H54 (cell line): ENCODE measurements at places on chromosomes 4 and X.

DNA sequence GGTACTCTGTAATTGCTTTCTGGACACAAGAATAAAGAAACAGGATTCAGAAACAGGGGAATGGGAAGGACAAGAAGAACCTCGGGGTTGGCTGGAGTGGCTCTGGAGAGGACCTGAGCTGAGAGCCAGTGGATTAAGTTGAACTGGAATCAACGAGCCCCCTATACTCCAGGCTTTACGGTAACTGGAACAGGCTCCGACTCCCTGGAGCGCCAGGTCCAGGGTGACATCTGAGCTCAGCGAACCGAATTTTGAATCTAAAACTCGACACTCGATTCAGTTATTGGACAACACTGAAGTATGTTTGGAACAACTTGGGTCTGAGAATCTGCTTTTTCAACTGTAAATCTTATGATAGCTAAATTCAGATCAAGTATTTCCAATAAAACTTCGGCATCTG lies 23.9 kb downstream of the HMX1 start:
- no peak for DNase-seq

- no peak for DNase-seq
These were observed 198.9 kb upstream of the PPP1R2C start for GRCh38 chrX:42976746-42977366.

DNA sequence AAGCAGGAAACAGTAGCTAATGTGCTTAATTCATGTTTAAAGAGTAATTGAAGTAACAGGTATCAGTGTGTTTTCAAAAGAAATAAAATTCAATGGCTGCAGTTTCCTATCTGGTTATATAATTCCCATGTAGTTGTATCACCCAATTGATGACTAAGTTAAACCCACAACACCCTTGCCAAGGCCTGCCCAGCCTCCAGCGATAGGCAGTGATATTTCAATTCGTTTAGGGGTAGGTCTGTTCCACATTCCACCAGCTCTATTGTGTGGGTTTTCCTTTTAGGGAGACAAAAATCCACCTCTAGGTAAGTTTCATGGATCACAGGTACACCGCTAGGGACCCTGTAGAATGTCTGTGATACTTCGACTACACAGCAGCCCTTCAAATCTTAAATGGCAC lies 24.7 kb upstream of the MXRA5 start:
- no peak for DNase-seq

DNA sequence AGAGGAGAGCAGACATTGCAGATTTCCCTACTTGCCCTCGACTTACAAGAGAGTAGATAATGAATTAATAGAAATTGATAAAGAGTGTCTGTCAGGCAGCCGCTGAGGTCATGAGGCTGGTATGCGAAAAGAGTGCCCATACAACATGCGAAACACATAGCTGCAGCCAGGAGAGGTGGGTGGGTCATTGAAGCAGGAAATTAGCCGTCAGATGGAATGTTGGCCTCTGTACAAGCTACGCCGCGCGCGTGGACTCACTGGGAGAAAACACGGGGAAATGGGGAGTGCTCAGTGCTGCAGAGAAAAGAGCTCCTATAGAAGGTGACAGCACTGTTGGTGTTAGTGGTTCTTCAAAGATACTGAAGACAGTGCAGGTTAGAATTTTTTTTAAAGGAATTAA lies 125.1 kb downstream of the RAPGEF2 start:
- peak; percentile 9 for DNase-seq

DNA sequence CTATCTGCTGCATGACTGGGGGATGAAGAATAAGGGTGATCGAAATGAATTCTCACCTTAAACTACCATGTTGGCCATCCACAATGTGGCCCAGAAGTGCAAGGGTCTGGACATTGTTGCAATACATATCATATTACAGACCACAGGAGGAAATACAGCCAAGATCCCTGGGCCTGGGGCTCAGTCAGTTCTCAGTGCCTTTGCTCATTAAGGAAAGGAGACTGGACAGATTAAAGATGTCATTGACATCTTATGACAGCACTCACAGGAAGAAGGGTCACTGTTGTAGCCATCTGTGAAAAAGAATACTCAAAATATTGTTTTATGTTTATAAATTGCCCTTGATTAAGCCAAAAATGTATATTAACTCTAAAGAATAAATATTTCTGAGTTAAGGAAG lies 1345.2 kb downstream of the FSTL5 start:
- DNase-seq: no peak

DNA sequence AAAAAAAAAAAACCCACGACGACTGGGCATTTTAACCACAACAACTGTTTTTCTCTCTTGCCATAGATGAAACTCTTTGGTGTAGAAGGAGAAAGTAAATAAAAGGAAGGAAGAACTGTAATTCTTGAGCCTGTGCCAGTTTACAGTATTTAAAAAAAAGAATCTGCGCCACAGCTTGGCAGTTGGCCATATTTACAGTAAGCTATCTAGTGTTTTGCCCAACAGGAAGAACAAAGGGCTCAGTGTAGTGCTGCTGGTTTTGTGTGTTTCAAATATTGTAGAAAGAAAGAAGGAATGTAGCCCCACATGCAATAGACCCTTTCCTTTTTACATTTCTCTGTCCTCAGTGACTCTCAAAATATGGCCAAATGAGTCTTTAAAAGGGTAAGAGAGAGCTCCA lies 66.1 kb downstream of the NR3C2 start:
- no peak for DNase-seq

GRCh38 chrX:53265771-53266574 lies 15.4 kb downstream of the IQSEC2 start:
- no peak for DNase-seq

DNA sequence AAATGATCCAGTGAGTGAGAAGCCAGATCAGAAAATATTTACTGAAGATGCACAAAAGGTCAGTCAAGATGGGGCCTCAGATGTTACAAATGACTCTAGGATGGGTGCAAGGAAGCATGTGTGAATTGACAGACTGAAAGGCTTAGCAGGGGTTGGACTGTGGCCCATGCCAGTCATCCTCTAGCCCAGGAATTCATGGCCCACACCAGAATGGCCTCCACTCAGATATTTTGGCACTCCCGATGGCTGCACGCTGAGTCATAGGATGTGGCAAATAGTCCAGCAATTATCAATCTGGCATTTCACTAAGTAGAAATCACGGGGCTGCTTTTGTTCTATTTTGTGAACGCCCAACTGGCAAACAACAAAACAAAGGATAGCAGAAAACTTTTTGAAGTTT lies 406.5 kb downstream of the IQCM start:
- DNase-seq: peak; percentile 15

DNA sequence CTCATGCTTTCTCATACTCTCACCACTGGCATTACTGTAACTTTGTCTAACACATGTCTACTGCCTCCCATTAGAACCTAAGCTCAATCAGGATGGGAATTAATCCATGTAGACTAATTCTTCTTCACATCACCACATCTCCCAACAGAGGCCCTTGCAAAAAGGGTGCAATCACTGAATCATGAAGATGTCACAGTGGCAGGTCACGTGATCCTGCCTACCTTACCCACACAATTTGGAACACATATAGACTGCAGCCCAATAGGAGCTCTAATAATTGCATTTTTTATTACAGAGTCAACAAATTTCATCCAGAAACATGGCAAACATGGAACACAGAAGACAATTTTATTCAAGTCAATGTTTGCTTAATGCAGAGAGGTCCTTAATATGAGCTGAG lies 146.6 kb downstream of the NR3C2 start:
- DNase-seq: no peak

- no peak for DNase-seq
These were observed 765.3 kb upstream of the GRIA3 start for GRCh38 chrX:122418758-122419157.

- no peak for DNase-seq
These were observed 49.1 kb downstream of the ARHGEF9 start for GRCh38 chrX:63735882-63736281.

DNA sequence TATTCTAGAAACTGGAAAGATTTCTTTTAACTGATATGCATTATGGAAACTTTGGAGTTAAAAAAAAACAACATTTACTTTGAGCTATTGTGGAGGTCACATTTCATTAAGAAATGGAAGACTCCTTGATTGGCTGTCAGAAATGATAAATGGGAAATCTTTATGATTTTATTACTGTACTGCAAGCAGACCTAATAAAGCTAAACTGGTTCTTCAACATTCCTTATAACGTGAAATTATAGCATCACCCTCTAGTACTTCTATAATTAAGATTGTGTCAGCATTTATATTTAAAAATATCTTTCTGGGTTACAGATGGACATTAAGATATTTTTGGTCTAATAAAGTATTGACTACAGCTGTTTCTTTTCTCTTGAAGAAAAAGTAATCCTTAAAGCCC lies 213.8 kb upstream of the PACRGL start:
- DNase-seq: no peak

- peak; percentile 3 for DNase-seq
These were observed 169.2 kb upstream of the MAGEB18 start for GRCh38 chrX:25968920-25969319.

DNA sequence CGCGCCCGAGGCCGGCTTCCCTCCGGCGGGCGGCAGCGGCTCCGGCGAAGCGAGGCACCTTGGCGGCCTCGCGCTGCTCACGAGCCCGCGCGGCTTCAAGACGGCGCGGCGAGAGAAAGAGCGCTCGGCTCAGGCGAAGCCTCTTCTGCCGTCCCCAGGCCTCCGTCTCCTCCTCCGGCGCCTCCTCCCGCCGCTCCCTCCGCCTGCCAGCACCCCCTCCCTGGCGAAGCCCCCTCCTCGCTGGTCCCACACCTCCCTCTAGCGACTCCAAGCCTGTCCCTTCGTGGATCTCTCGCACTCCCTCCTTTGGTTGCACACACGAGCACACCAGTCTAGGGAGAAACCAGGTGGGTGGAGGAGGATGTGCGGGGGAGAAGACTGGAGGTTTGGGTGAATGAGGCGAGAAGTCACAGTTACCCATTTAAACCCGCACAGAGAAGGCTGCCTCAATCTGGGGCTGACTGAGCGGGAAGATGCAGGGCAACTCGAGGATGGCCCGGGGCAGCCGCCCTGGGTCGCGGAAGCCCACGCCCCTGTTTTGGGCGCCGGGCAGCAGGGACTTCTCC lies at the start of gene CAMK2D:
CAMK2D (minus strand) TSS at position 119 of the 566 bp plus-strand sequence. CDS start 670 bp downstream, outside the sequence.
- DNase-seq: peak; percentile 28

DNA sequence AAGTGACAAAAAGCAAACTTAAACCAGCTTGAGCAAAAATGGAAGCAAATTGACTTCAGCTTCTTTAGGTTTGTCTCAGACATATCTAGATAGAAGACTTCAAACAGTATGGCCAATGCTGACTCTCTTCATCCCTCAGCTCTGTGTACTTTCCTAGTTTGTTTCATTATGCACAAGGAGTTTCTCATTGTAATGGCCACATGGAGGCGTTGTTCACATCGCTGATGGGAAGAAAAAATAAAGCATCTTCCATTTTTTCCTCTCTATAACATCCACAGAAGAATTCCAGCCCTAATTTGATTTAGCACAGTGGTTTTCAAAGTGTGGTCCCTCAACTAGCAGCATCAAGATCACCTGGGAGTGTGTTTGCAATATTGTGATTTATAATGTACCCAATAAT lies 397.5 kb upstream of the PRKX start:
- no peak for DNase-seq

DNA sequence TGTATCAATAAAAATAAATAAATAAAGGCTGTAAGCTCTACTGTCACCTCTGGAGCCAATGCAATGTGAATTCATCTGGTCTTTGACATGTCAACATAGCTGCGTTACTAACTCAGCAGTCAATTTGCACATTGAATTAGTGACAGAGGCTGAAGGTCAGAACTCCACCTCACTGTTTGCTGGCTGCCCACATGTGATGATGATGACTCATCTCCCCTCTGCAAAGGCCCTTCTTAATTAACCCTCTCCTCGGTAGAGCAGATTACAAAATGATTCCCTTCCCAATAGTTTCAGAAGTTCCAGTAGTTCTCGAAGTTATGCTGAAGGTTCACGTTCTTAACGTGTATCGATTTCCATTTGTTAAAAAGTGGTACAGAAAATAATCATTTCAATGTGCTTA lies 1626.0 kb upstream of the TENM3 start:
- no peak for DNase-seq

DNA sequence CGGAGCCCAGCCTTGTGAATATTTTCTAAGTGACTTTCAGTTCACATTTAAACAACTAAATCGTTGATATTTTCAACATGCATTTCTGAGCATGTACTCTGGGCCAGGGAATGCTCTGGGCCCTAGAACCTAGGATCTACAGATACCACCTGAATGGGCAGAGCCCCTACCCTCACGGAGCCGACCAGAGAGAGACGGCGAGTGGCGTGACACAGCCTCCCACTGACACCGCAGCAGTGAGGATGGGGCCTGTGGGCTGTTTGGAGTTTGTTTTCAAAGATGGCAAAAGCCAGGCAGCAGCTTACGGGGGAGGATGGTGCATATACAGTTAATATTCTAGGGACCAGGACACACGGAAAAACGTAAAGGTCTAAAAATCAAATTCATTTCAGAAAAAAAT lies 17.7 kb downstream of the NELFA start:
- no peak for DNase-seq
